ENCODE measurements at places on chromosomes 1 and 21.

DNA sequence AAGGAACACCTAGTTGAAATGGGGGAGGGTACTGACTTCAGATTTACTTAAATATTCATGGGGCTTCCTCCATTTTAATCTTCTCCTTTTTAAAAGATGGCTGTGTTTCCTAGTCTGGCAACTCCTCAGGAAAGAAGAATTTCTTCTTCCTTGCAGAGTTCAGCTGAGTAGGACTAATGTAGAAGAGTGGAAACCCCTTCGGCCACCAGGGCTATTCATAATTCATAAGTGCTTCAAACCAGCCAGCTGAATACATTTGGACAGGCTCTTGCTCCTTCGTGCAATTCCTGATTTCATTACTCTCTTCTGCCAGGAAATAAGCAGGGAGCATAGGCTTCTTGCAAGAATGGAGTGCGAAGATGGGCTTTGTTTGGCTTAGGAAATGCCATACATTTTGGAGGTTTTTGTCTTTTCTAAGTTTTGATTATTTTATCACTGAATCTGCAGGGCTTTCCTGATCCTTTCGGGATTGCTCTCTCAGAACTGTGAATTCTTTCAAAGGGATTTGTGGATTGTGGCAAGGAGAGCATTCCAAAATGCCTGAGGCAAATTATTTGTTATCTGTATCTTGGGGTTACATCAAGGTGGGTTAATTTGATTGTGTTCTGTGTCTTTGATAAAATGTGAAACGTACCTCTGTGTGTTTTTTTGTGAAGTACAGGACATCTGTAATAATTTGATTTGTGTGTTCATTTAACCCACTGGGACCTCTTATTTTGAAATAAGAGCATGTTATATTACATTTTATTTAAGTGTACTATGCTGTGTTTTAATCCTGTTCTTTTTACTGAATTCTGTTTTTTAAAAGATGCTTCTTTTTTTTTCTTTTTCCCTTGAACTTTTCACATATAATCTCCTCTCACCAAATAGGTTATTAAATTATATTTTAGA lies 179.4 kb upstream of the SGIP1 start:
- no peak for DNase-seq

DNA sequence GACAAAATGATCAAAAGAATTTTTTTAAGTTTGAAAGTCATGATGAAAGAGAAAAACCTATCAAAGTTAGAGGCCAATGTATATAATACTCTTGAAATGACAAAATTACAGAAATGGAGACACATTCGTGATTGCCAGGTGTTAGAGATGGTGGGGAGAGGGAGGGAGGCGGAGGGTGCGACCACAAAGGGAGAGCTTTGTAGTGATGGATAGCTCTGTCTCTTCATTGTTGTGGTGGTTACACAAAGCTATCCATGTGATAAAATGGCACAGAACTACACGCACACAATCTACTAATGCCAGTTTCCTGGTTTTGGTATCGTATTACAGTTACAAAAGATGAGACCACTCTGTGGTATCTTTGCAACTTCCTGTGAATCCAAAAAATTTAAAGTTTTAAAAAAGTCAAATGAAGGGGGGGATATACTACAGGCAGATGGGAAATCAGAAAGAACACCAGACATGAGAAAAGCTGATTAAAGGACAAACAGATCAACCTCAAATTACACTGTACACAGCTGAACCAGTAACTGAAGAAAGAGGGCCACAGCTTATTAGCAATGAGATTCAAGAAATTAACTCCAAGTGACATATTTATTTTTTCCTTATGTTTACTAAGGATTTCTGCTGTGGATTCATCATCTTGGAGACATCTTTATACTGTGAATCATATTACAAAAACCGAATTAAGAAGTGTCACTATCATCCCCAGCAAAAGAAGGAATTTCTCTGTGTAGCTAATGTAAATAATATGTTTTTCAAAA lies 199.1 kb downstream of the SLC45A1 start:
- no peak for DNase-seq

GRCh38 chr1:165129568-165130164 lies 226.8 kb downstream of the LMX1A start:
- peak; percentile 78 for DNase-seq

- peak; percentile 43 for DNase-seq
These were observed 253.8 kb downstream of the PCP4 start for GRCh38 chr21:40120940-40121575.

GRCh38 chr1:66570196-66570595 lies 36.2 kb downstream of the SGIP1 start:
- DNase-seq = peak; percentile 40

GRCh38 chr1:185853739-185854138 lies 119.5 kb downstream of the HMCN1 start:
- DNase-seq = peak; percentile 40

DNA sequence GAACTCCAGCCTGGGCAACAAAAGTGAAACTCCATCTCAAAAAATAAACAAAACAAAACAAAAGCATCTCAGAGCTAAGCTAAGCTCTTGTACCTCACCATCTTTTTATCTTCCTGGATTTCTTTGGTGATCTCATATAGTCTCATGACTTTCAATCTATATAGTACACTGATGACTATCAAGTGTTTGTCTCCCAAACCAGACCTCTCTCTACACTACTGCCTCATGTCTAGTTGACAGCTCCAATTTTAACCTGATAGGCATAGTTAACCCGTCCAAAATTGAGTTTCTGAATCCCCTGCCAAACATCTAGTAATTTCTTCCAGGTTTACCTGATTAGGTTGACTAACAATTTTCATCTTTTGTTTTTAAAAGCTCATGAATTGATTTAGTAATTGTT lies 151.7 kb downstream of the COP1 start:
- no peak for DNase-seq

DNA sequence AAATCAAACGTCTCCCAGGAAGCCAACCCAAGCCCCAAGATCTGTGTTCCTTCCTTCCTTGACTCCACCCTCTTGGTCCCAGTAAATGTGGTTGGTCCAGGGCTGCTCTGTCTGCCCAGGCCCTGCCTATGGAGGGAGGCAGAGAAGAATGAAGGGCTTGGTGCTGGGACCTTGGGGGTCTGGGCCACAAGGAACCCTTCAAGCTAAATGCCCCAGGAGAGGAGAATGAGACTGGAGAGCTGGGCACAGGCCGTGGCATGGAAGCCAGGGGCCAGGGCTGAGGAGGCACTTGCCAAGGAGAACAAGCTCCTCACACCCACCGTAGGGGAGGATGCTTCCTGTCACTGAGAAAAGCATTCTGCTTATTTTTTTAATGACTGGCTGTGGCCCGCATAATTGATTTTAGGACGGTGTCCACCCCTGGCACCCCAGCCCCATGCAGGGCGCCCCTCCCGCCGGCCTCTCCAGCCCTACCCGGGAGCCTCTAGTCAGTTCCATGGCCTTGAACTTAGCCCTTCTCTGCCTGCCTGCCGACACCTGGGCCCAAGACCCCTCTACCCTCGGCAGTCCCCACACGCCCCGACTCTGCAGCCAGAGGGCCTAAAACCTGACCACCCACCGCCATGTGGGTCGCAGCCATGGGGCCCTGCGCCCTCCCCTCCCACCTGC lies 889 bp downstream of the CLEC20A start:
- no peak for DNase-seq

DNA sequence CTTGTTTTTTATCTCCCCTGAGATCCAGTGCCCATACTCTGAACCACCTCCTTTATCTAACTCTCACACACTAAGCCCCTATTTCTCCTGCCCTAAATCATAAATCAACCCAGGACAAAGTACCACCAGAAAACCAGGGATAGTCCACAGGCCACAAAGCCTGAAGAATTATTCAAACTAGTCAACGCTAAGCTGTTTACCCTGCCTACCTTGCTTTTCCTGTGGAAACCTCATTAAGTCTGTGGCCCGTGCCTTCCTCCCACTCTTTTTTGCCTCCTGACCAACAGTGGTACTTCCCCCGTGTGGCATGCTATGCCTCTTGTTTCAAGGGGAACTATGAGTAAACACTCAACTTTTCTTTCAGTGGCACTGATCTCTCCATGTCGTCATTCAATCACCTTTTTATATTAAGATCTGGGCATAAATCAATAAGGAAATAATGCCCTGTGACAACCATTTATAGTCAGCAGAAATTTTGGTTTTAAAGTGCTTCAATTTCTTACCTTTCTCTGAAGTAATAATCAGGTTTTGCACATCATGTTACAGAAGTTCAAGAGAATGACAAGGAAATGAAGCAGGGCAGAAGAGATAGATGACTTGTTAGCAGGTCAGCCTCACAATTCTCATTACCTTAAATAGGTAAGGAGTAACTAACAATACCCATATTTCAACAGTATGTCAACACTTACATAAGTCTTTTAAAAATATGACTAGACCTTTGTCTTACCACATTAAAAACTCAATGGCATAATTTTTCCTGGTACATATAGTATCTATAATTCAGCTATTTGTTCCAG lies 32.1 kb downstream of the EYA3 start:
- DNase-seq = no peak

DNA sequence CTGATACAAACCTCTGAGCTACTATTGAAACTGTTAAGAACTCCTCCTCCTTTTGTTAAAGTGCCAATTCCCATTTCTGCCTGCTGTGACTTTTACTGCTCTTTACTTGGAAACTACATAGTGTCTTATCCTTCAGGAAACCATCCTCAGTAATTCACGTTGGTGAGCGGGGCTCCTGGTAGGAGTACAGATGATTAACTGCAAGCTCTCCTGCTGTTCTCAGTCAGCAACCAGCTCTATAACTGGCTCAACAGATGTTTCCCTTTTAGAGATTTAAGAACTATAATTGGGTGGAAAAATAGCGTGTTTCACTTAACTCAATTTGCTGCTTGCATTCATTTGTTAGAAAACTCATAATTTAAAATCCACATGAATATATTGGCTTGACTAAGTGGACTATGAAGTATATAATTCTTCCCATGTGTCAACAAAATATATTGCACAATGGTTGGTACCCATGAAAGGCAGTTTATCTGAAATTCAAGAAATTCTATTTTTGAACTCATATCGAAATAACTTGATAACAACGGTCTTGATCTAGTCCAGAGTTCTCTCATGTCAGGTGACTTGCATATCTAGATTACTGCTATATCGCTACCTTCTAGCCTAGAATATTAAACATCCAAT lies 574.0 kb downstream of the KCNT2 start:
- DNase-seq = no peak

GRCh38 chr1:226287587-226287986 lies 21.4 kb downstream of the LIN9 start:
- DNase-seq = no peak

- no peak for DNase-seq
These were observed 83.5 kb downstream of the SPAG17 start for GRCh38 chr1:118101515-118101844.

- DNase-seq = peak; percentile 56
These were observed 10.7 kb upstream of the COL16A1 start for GRCh38 chr1:31714442-31715086.

DNA sequence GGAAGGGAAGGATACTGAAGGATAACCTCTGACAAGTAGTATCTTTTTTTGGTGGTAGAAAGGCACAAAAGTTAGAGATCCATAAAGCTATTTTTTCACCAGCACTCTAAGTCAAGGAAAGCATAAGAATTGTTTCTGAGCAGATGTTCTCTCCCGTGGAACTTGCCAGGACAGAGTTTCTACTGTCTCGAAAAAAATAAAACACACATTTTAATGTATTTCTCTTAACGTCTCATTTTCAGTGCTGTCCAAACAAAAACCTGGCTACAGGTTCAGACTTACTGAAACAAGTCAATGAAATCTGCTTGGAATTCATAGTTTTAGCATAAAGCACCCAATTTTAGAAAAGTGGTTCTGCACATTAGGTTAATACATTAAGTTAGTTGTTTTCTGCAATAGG lies 338.3 kb downstream of the LTN1 start:
- no peak for DNase-seq

DNA sequence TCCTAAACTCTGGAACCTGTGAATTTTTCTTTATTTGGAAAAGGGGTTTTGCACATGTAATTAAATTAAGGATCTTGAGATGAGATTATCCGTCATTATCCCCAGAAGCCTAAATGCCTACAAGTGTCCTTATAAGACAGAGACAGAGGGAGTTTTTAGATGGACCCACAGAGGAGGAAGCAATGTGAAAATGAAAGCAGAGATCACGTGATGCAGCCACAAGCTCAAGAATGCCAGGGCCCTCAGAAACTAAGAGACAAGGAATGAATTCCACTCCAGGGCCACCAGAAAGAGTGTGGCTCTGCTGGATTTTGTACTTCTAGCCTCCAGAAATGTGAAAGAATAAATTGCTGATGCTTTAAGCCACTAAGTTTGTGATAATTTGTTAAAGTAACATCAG lies 183.6 kb upstream of the UBE2U start:
- no peak for DNase-seq

DNA sequence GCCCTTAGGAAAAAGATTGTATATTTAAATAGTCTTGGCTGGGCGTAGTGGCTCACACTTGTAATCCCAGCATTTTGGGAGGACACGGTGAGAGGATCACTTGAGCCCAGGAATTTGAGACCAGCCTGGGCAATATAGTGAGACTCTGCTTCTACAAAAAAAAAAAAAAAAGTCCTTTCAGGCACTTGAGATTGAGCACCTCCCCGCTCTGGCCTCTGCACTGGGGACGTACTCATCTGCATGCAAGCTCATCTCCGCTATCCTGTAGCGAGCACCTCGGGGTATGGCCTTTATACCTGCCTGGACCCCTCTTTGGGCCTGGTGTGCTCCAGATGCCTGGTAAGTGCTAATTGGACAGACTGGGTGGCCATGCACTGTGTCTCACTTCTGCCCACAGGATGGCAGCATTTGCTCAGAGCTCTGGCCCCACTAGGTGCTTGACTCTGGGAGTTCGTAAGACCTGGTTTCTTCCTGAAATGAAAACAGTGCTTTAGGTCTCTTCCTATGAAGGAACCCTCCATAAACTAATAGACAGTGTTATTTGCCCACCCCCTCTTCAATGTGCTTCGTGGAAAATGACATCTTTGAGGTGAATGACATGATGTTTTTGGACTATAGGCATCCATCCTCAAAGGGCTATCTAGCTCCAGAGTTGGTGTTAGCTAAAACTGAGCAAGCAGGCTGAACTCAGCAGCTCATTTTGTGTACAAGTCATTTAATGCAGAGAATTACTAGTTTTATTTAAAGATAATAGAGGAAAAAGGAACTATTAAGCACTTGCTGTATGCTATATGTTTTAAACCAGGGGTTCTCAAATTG lies 61.7 kb upstream of the ADAR start:
- peak; percentile 86 for DNase-seq

DNA sequence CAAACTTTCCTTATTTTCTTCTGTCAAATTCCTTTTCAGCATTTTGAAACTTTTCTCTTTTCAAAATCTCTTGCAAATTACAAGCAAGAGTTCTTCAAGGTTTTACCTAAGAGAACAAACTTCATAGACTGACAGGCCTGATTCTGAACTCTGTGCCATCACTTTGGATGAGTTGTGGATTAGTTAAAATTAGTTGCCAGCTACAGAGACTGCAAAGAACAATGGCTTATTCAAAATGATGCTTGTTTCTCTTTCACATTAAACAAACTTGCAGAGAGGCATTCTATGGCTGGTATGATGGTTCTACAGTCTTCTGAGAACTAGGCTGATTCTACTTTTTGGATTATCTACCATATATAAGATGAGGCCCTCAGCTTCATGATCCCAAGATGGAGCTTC lies 3.8 kb downstream of the LRRC8B start:
- no peak for DNase-seq
